ENCODE measurements at places on chromosomes 6 and 20.

DNA sequence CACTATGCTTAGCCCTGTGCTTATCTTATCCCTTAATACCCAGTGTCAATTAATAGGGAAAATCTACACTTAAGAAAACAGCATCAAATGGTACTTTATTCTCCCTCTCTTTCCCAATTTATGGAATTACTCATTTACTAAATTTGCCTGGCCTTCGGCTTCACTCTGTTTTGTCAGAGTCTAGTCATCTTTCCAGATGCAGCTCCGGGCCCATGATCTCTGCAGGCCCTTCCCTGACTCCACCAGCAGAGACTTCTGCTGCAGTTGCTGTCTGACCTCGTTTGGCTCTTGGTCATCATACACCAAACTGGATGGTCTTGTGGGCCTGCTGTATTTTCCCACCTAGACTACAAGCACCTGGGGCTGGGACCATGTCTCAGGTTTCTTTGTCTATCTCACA, 27.4 kb downstream of the MRS2 start:
- no peak for ATAC-seq
- no peaks in the 10 kb centered on the region for H3K4me1 ChIP-seq
- no peaks in the 10 kb centered on the region for H3K36me3 ChIP-seq
- no peak overlapping the region for H3K27ac ChIP-seq
- H3K4me3 ChIP-seq: no peak overlapping the region

DNA sequence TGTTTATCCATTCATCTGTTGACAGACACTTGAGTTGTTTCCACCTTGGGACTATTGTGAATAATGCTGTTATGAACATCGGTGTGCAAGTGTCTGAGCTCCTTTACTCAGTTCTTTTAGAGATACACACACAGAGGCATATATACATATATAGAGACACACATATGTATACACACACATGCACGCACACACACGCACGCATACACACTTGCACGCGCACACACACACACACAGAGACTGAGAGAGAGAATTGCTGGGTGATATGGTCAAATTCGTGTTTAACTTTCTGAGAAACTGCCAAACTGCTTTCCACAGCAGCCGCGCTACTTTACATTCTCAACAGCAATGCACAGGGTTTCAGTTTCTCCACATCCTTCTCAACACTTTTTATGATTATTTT, 273.3 kb downstream of the FARS2 start:
- no peak overlapping the region for H3K4me3 ChIP-seq
- H3K4me1 ChIP-seq: no peaks in the 10 kb centered on the region
- no peaks in the 10 kb centered on the region for H3K36me3 ChIP-seq
- no peak for ATAC-seq
- H3K27ac ChIP-seq: no peak overlapping the region

DNA sequence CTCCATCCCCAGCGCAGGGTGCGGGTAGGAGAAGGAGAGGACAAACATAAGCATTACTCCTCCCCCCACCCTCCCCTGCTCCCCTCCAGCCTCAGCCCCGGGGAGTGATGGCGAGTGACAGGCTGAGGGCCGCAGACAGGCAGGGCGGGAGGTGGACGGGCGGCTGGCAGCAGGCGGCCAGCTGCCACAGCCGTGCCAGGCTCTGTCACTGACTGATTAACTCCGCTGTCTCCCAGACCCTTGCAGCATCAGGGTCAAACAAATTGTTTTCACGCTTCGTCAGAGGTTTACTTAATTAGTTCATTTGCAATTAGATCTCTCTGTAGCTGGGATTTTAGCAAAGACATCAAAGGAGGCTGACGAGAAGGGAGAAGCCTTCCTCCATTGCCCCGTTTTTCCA, 41.9 kb downstream of the FOXP4 start:
- H3K4me1 ChIP-seq: no peaks in the 10 kb centered on the region
- H3K27ac ChIP-seq: no peak overlapping the region
- H3K36me3 ChIP-seq: no peaks in the 10 kb centered on the region
- H3K27me3 ChIP-seq: no peaks in the 10 kb centered on the region

GRCh38 chr20:52269321-52269720, 77.7 kb upstream of the ZFP64 start:
- H3K27ac ChIP-seq: no peak overlapping the region
- H3K4me3 ChIP-seq: no peak overlapping the region
- ATAC-seq: peak; percentile 28
- H3K27me3 ChIP-seq: no peaks in the 10 kb centered on the region

- ATAC-seq: no peak
- no peak overlapping the region for H3K27ac ChIP-seq
- peaks cover 9% of the 10 kb centered on the region for H3K4me1 ChIP-seq
- H3K36me3 ChIP-seq: no peaks in the 10 kb centered on the region
Measured at GRCh38 chr6:156840606-156841005, 63.4 kb downstream of the ARID1B start.

DNA sequence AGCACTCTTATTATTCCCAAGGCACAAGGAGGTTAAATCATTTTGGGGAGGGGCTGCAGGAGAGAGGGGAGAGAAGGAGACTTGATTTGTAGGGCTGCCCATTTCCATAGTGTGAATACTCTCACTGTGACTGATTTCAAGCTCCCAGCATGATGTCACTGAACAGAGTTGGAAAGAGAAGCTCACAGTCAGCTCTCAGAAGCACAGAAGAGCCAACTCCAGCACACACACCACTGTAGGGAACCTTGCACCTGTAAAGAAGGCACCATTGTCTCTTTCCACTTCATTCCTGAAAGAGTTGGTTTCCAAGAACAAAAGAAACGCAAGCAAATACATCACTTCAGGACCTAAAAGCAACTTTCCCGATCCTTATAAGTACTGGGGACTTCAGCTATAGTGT, 12.7 kb upstream of the STK35 start:
- no peaks in the 10 kb centered on the region for H3K36me3 ChIP-seq
- peaks cover 7% of the 10 kb centered on the region for H3K4me1 ChIP-seq
- ATAC-seq: no peak
- H3K4me3 ChIP-seq: no peak overlapping the region

- no peak for ATAC-seq
- H3K27ac ChIP-seq: peak overlapping the region; percentile 81
- peaks cover 31% of the 10 kb centered on the region for H3K4me1 ChIP-seq
- no peaks in the 10 kb centered on the region for H3K27me3 ChIP-seq
- no peak overlapping the region for H3K4me3 ChIP-seq
Measured at GRCh38 chr20:25280574-25281535, 33.0 kb downstream of the PYGB start.

GRCh38 chr6:155014670-155015300, 19.7 kb downstream of the TIAM2 start:
- H3K27me3 ChIP-seq: no peaks in the 10 kb centered on the region
- no peaks in the 10 kb centered on the region for H3K36me3 ChIP-seq
- ATAC-seq: no peak
- H3K4me3 ChIP-seq: no peak overlapping the region

GRCh38 chr6:16477367-16478149, 239.2 kb downstream of the GMPR start:
- H3K27me3 ChIP-seq: no peaks in the 10 kb centered on the region
- no peak overlapping the region for H3K27ac ChIP-seq
- peaks cover 14% of the 10 kb centered on the region for H3K36me3 ChIP-seq
- ATAC-seq: no peak
- H3K4me1 ChIP-seq: peaks cover 11% of the 10 kb centered on the region

DNA sequence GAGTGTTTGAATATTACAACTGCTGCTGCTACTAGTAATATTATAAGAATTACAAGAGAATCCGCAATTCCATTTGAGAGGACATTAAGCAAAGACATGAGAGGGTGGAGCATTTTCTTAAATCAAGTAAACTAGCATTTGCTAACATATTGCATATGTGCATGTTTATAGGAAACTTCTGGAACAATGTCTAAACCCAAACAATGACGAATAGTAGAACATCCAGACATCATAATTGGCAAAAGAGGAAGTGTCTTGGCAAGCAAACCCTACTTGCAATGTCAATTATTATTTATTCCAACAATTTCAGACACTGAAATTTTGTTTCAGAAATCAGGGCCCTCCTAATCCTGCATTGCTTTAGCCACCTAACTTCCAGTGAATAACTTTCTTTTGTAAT, 1155.3 kb upstream of the GJE1 start:
- no peaks in the 10 kb centered on the region for H3K27me3 ChIP-seq
- H3K27ac ChIP-seq: peak overlapping the region; percentile 1
- no peaks in the 10 kb centered on the region for H3K36me3 ChIP-seq
- no peak overlapping the region for H3K4me3 ChIP-seq
- peaks cover 39% of the 10 kb centered on the region for H3K4me1 ChIP-seq

DNA sequence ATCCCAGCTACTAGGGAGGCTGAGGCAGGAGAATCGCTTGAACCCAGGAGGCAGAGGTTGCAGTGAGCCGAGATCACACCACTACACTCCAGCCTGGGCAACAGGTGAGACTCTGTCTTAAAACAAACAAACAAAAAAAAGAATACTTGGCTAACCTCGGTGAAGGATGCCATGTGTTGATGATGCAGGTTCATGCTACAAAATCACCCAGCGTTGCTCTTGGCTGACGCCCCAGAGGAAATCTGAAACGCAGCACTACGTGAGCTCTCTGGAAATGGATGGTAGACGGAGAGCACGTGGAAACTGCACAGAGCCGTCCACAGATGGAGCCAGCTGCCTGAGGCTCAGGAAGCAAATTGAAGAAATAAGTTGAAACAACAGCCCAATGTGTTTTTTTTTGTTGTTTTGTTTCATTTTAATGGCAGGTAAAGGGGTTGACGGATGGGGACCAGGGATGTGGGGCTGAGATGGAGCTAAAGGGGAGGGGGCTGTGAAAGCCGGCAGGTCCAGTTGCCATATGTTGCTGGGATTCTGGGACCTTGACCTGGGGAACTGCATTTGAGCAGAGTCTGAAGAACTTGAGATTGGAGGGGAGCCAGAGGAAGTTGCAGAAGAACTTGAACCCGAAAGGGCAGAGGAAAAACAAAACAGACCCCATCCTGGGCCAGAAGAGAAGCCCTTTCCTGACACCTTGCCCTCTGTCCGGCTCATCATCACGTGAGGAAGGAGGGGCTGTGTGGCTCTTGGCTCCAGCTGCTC, 12.8 kb upstream of the MANBAL start:
- peak; percentile 84 for ATAC-seq
- no peak overlapping the region for H3K4me3 ChIP-seq
- H3K36me3 ChIP-seq: no peaks in the 10 kb centered on the region
- H3K27ac ChIP-seq: peak overlapping the region; percentile 20

DNA sequence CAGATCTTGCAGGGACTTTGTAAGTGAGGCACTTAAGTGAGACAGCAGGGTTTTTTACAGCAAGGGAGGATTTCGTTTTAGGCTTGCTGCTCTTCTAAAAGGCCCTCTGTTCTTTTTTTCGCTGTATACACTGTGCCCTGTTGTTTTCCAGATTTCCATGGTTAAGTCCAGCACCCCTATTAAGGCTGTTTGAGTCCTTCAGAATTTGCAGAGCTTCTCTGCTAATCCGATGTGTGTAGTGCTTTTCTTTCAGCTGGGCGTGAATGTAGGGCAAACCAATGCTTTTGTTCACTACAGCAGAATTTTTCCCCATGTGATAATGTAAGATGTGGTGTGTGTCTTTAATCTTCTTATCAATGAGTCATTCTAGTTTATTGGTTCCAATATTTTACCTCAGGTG, 200.5 kb upstream of the RREB1 start:
- no peak overlapping the region for H3K4me3 ChIP-seq
- no peak overlapping the region for H3K27ac ChIP-seq
- no peak for ATAC-seq
- H3K4me1 ChIP-seq: no peaks in the 10 kb centered on the region
- no peaks in the 10 kb centered on the region for H3K36me3 ChIP-seq
- peaks cover 12% of the 10 kb centered on the region for H3K27me3 ChIP-seq

GRCh38 chr6:113146878-113147277, 710.3 kb upstream of the MARCKS start:
- no peak overlapping the region for H3K4me3 ChIP-seq
- no peak for ATAC-seq
- no peak overlapping the region for H3K27ac ChIP-seq
- H3K4me1 ChIP-seq: no peaks in the 10 kb centered on the region
- no peaks in the 10 kb centered on the region for H3K36me3 ChIP-seq

DNA sequence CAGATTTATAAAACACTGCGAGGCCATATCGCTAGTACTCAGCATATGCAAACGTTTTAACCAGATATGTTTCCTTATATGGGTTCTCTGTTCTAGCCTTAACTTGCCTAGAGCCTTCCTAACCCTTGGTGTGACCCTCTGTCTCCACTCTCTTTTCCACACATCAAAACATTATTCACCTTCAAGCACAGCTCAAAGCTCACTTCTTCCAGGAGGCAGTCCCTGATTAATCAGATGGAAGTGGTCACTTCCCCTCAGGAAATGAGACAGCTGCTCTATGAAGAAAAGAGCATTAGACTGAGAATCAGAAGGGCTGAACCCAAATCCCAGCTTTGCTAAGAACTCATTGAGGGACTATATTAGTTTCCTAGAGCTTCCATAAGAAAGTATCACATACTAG, 39.8 kb upstream of the SLC17A4 start:
- H3K36me3 ChIP-seq: no peaks in the 10 kb centered on the region
- no peaks in the 10 kb centered on the region for H3K4me1 ChIP-seq
- no peak for ATAC-seq
- no peak overlapping the region for H3K4me3 ChIP-seq
- no peaks in the 10 kb centered on the region for H3K27me3 ChIP-seq

GRCh38 chr6:158816803-158817727, 2.1 kb downstream of the EZR start:
- no peaks in the 10 kb centered on the region for H3K27me3 ChIP-seq
- no peaks in the 10 kb centered on the region for H3K36me3 ChIP-seq
- H3K4me3 ChIP-seq: peak overlapping the region; percentile 98
- peaks cover 3% of the 10 kb centered on the region for H3K4me1 ChIP-seq
- H3K27ac ChIP-seq: peak overlapping the region; percentile 100
- ATAC-seq: no peak

DNA sequence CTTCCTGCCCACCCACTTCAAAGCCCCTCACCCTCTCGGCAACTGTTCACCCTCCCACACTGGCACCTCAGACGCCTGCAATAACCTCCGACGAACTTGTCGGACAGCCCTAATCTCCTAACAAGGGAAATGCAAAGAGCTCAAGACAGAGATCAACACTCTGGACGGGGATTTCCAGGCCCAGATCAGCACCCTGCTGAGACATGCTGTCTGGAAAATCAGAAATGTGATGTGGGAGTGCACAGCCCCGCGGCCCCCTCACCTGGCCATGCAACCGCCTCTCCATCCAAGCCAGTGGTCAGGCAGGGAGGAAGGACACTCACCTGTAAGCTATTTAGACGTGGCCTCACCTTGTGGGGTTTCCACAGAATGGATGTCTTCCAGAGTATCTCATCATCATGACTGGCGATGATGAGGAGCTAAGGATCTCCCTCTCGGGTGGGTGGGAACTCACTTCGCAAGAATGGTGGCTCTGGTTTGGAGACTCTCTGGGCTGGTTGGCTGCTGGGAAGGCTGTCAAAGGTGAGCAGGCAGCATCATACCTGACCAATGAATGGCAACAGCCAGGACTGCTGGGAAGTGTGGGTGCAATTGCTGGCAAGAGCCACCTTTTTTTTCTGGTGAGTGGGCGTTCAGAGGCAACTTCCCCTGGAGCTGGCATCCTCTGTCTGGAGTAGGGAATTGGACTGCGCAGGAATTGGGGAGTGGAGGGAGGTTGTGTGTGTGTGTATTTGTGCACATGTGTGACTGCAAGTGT, 28.1 kb upstream of the ADTRP start:
- no peaks in the 10 kb centered on the region for H3K27me3 ChIP-seq
- no peak for ATAC-seq
- no peaks in the 10 kb centered on the region for H3K36me3 ChIP-seq
- no peak overlapping the region for H3K27ac ChIP-seq
- peaks cover 8% of the 10 kb centered on the region for H3K4me1 ChIP-seq

- no peak overlapping the region for H3K27ac ChIP-seq
- no peak overlapping the region for H3K4me3 ChIP-seq
- ATAC-seq: no peak
- H3K4me1 ChIP-seq: no peaks in the 10 kb centered on the region
Measured at GRCh38 chr6:31422587-31422986, 19.2 kb downstream of the MICA start.

GRCh38 chr20:18796282-18796833, 17.2 kb upstream of the SCP2D1 start:
- H3K27ac ChIP-seq: no peak overlapping the region
- no peaks in the 10 kb centered on the region for H3K36me3 ChIP-seq
- no peak overlapping the region for H3K4me3 ChIP-seq
- no peaks in the 10 kb centered on the region for H3K27me3 ChIP-seq

Data from gastroesophageal sphincter (tissue), 4 donors.